ENCODE measurements at places on chromosomes 7 and 10. TPM values are rescaled to one million over a fixed set of nuclear protein-coding genes. Genes with fewer than 3 reads are reported as not detected.

DNA sequence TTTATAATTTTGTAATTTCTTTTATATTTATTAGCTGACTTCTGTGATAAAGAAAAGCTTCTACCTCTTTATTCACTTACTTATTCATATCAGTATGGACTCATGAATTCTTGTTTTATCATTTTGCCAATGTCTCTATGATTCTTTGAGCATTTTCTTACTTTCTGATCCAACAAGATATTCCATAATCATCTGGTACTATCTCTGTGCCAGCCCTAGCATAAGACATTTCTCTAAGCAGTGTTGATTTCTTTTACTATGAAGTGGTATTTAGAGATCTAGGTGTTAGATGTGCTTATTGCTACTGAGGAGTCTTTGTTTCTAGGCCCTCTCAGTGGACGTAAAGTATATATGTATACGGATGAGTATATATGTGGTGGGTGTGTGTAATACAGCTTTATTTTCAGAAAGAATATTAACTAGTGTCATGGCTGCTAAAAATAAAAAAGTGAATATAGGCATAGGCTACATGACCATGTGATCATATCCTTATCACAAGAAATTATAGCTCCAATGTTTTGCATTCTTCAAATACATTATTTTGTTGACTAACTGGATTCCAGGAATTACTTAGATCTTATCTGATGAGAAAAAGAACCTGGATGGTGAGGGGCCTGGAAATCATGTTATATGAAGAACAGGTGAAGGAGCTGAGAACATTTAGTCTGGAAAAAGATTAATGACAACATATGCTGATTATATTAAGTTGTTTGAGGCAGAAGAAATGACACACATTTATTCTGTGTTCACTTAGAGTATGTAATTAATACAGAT lies 13.1 kb downstream of the PHTF2 start:
- H3K27ac ChIP-seq: peak overlapping the region; percentile 48
- H3K27me3 ChIP-seq: no peaks in the 10 kb centered on the region
- DNase-seq: no peak

DNA sequence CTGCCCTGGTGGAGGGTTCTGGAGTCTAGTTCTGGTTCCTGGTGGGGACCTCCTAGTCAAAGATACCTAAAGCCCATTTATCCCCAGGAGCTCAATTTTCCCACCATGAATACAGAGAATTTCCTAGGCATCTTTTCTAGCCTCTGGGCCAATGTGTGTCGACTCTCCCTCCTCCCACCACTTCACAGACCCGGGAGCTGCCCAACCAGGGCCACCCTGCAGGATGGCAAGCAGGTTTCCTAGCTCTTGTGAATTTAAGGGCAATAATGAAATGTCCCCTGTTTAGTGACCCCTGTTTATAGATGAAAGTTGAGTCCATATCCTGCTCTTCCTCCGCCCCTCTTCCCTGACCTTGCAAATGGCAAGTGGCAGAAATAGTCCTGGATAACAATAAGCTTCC lies 9.4 kb downstream of the DLX5 start:
- H3K4me1 ChIP-seq: no peaks in the 10 kb centered on the region
- H3K36me3 ChIP-seq: no peaks in the 10 kb centered on the region
- H3K27ac ChIP-seq: peak overlapping the region; percentile 63
- no peak for DNase-seq
- H3K27me3 ChIP-seq: peaks cover 97% of the 10 kb centered on the region

DNA sequence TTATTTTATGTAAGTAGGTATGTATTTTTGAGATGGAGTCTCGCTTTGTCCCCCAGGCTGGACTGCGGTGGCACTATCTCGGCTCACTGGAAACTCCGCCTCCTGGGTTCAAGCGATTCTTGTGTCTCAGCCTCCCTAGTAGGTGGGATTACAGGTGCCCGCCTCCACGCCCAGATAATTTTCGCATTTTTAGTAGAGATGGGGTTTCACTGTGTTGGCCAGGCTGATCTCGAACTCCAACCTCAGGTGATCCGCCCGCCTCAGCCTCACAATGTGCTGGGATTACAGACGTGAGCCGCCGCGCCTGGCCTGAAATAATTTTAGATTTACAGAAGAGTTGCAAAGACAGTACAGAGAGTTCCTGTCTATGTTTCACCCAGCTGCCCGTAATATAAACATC lies 37.5 kb downstream of the PFKFB3 start:
- no peaks in the 10 kb centered on the region for H3K27me3 ChIP-seq
- no peaks in the 10 kb centered on the region for H3K36me3 ChIP-seq
- DNase-seq: no peak
- H3K4me3 ChIP-seq: no peak overlapping the region
- no peak overlapping the region for H3K27ac ChIP-seq

DNA sequence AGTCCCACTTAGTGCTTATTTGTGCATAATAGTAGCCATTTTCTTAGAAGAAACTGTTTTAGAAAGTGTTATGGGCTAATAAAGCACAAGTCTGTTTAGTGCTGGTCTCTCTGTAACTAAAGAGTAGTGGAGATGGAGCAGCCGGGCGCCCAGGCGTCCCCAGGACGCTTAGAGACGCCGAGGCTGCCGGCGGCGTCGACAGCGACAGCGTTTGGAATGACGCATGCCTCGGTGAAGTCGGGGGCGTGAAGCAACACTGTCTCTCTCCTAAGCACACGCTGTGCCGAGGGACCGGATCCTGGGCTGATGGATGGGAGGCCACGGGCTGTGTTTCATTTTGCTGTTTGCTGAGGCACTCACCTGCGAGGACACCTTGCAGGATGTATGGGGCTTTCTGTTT lies 588.6 kb upstream of the FOXK1 start:
- DNase-seq: no peak
- peaks cover 5% of the 10 kb centered on the region for H3K4me1 ChIP-seq
- H3K27ac ChIP-seq: no peak overlapping the region
- no peak overlapping the region for H3K4me3 ChIP-seq

DNA sequence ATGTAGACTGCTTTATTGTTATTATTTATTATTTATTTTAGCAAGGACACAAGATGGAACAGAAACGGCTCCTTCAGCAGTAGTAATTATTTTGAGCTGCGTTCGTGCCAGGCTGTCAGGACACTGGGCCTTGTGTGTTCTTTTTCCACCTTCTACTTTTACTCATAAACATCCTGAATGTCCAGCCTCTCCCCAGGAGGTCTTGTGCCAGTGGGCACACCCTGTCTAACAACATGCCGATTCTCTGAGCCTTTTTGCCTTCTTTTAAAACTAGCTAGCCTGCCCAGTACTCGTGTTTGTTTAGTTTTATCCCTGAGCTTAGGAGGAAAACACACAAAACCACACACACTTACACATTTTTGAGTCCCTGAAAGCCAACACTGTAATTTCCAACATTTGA lies 1.2 kb downstream of the SCIN start:
- peaks cover 4% of the 10 kb centered on the region for H3K4me1 ChIP-seq
- H3K27me3 ChIP-seq: peaks cover 14% of the 10 kb centered on the region
- H3K27ac ChIP-seq: no peak overlapping the region
- no peak overlapping the region for H3K4me3 ChIP-seq

- H3K4me3 ChIP-seq: no peak overlapping the region
- no peak for DNase-seq
- no peaks in the 10 kb centered on the region for H3K36me3 ChIP-seq
- H3K27ac ChIP-seq: no peak overlapping the region
- H3K4me1 ChIP-seq: no peaks in the 10 kb centered on the region
These were observed 12.2 kb downstream of the HOXA1 start for GRCh38 chr7:27083646-27084045.

DNA sequence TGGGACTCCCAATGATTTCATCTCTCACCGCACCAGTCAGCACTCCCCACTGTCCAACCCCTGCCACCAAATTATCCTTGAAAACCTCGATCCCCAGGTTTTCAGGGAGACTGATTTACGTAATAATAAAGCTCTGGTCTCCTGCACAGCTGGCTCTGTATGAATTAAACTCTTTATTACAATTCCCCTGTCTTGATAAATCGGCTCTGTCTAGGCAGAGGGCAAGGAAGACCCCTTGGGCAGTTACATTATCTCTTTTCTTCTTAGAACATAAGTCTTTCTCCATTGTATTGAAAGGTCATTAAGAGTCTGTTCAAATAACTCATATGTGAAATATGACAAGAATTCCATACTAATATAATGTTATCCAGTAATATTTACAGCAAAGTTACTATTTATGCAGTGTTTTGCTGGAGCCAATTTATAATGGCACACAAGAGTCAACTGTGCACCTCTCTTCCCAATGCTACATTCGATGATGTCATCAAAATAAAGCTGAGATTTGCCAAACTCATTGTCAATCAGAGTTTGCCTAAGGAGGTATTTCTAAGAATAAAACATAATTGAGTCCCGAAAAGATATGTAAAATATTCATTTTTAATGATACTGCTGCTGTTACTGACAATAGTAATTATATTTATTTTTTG lies 1297.2 kb upstream of the LRRTM3 start:
- H3K27me3 ChIP-seq: no peaks in the 10 kb centered on the region
- no peaks in the 10 kb centered on the region for H3K4me1 ChIP-seq
- H3K27ac ChIP-seq: no peak overlapping the region

GRCh38 chr10:5603848-5604170 lies 62.6 kb downstream of the ASB13 start:
- no peak for DNase-seq
- no peaks in the 10 kb centered on the region for H3K4me1 ChIP-seq
- H3K27me3 ChIP-seq: no peaks in the 10 kb centered on the region
- H3K27ac ChIP-seq: no peak overlapping the region
- H3K4me3 ChIP-seq: no peak overlapping the region
- no peaks in the 10 kb centered on the region for H3K36me3 ChIP-seq

DNA sequence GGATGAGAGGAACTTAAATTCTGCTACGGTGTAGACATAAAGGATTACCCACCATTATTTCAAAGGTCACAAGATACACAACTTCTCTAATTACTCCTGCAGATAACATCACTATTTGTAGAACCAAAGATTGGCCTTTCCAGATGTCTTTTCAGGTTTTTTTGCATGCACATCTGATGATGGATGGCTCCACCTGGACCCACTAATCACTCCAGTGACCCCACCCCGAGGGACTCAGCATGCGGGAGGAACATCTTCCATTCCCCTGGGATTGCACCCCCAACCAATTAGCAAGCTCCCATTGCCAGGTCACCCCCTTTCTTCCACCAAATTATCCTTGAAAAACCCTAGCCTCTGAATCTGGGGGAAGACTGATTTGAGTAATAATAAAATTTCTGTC lies 608.9 kb downstream of the CNTNAP2 start:
- H3K4me1 ChIP-seq: no peaks in the 10 kb centered on the region
- H3K27ac ChIP-seq: no peak overlapping the region
- no peaks in the 10 kb centered on the region for H3K36me3 ChIP-seq
- no peak for DNase-seq
- H3K4me3 ChIP-seq: no peak overlapping the region

DNA sequence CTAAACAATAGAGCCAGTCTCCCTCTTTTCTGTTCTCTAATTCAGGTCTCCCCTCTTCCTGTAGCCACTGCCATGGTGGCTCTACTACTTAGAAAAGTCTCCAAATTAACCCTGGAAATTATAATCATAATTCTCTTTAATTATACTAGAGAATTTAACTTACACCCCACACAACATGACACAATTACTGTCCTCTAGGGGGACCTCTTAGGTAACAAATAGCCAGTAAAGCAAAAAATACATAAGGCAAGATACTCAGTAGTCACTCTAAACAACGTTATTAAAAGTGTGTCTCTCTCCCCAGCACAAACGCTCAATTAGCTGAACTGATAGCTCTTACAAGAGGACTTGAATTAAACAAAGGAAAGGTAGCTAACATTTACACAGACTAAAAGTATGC lies 44.3 kb upstream of the ZNF107 start:
- DNase-seq: no peak
- H3K4me1 ChIP-seq: no peaks in the 10 kb centered on the region
- no peaks in the 10 kb centered on the region for H3K36me3 ChIP-seq
- no peak overlapping the region for H3K4me3 ChIP-seq

- no peak overlapping the region for H3K4me3 ChIP-seq
- no peaks in the 10 kb centered on the region for H3K27me3 ChIP-seq
- H3K27ac ChIP-seq: no peak overlapping the region
- H3K4me1 ChIP-seq: peaks cover 11% of the 10 kb centered on the region
- peak; percentile 84 for DNase-seq
These were observed 19.0 kb upstream of the ANKRD2 start for GRCh38 chr10:97553575-97554031.

DNA sequence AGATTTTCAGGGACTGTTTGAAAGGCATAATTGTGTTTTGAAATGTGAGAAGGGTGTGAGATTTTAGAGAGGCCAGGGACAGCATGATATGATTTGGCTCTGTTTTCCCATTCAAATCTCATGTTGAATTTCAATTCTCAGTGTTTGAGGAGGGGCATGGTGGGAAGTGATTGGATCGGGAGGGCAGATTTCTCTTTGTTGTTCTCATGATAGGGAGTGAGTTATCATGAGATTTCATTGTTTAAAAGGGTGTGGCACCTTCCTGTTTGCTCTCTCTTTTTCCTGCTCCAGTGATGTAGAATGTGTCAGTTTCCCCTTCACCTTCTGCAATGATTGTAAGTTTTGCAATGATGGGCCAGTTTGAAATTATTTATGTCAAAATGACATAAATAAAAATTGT lies 113.0 kb upstream of the PCDH15 start:
- H3K27me3 ChIP-seq: no peaks in the 10 kb centered on the region
- H3K27ac ChIP-seq: no peak overlapping the region
- no peak for DNase-seq
- H3K36me3 ChIP-seq: no peaks in the 10 kb centered on the region
- no peaks in the 10 kb centered on the region for H3K4me1 ChIP-seq

DNA sequence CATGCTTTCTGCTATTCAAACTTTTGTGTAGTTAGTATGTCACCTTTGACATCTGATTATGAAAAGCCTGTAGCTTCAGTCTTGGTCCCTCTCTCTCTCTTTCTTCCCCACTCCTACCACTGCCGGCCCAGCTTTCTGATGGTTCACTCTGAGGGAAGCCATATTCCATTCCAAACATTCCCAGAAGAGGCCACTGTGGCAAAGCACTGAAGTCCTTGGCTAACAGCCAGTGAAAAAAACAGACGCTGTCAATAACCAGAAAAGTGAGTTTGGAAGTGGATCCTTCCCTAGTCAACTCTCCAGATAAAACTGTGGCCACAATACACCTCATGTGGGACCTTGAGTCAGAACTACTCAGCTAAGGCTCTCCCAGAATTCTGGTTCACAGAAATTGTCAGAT lies 950.7 kb upstream of the PHF14 start:
- no peak overlapping the region for H3K4me3 ChIP-seq
- H3K4me1 ChIP-seq: no peaks in the 10 kb centered on the region
- DNase-seq: peak; percentile 67
- no peak overlapping the region for H3K27ac ChIP-seq
- no peaks in the 10 kb centered on the region for H3K36me3 ChIP-seq
- H3K27me3 ChIP-seq: no peaks in the 10 kb centered on the region

- no peaks in the 10 kb centered on the region for H3K27me3 ChIP-seq
- no peak overlapping the region for H3K27ac ChIP-seq
- DNase-seq: peak; percentile 48
- no peak overlapping the region for H3K4me3 ChIP-seq
These were observed 5.3 kb downstream of the FRMD4A start for GRCh38 chr10:14325325-14325955.

PNLIPRP1 gene
- total RNA-seq: not detected

HKDC1 gene
- 27.7 TPM for total RNA-seq

OPN1SW gene
- total RNA-seq: not detected

All from hepatocyte (in vitro differentiated cells).